Activated naive CD8-positive, alpha-beta T cell treated with anti-CD3 and anti-CD28 coated beads for 36 hours (primary cell): ENCODE measurements at places on chromosomes 7 and 10. TPM values are rescaled to one million over a fixed set of nuclear protein-coding genes. Genes with fewer than 3 reads are reported as not detected.

AMPH gene
- total RNA-seq, result not detected

INPP5F gene
- total RNA-seq, result 20.2 TPM

NEUROD6 gene
- not detected for total RNA-seq

AGMO gene
- total RNA-seq, result not detected

PKD2L1 gene
- total RNA-seq, result not detected

ANKRD1 gene
- not detected for total RNA-seq

AZGP1 gene
- total RNA-seq, result not detected

GIMAP5 gene
- total RNA-seq, result 47.1 TPM

CUBN gene
- 0.76 TPM for total RNA-seq

ZNF775 gene
- total RNA-seq, result 3.7 TPM
